ENCODE measurements at places on chromosomes 6 and 20.
A peak's percentile ranks its signal among the peaks of the same experiment; 100 is the strongest.

- DNase-seq: no peak
These were observed 657.9 kb upstream of the HS3ST5 start for GRCh38 chr6:115000736-115001135.

GRCh38 chr20:57220337-57221145, 45.9 kb downstream of the BMP7 start:
- DNase-seq: no peak

DNA sequence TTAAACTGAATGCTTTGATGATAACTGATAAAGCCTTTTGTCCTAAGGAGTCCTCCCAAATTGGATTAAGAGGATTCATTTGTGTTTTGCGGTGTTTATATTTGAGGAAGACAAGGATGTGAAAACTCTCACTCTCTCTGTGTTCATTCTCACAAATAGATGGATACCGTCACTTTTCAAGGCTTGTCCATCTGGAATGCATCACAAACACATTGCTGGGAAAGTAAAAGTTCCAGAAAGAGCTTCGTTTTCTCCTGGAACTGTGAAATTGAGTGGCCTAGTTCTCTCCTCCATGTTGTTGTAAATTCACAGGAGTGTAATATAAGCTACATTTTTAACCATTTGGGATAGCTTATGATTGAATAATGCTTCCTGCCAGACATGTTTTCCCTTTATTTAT, 581.6 kb upstream of the FLRT3 start:
- DNase-seq: no peak

GRCh38 chr6:86331919-86332318, 605.4 kb upstream of the HTR1E start:
- no peak for DNase-seq

- no peak for DNase-seq
These were observed 170.0 kb upstream of the LAMA2 start for GRCh38 chr6:128712898-128713297.

DNA sequence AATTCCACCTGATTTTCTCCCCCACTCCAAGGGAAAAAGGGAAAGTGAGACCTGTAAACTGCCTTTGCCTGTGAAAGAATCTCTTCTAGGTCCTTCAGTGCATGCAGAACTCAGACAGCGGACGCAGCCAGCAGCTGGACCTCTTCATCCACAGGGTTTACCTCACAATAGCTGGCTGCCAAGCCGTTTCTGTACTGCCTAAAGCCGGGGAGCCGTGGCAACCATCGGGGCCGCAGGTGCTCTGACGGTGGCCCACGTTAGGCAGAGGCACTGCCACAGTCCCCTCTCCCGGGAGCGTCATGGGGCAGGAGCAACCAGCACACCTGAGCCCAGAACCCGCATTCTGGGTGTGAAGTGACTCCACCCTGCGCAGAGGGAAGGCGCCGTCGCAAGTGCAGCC, 206.1 kb downstream of the TTLL2 start:
- no peak for DNase-seq

GRCh38 chr6:145689529-145689928, 45.8 kb downstream of the EPM2A start:
- DNase-seq: no peak

GRCh38 chr6:26415791-26416190, 13.7 kb downstream of the BTN3A1 start:
- DNase-seq: no peak

DNA sequence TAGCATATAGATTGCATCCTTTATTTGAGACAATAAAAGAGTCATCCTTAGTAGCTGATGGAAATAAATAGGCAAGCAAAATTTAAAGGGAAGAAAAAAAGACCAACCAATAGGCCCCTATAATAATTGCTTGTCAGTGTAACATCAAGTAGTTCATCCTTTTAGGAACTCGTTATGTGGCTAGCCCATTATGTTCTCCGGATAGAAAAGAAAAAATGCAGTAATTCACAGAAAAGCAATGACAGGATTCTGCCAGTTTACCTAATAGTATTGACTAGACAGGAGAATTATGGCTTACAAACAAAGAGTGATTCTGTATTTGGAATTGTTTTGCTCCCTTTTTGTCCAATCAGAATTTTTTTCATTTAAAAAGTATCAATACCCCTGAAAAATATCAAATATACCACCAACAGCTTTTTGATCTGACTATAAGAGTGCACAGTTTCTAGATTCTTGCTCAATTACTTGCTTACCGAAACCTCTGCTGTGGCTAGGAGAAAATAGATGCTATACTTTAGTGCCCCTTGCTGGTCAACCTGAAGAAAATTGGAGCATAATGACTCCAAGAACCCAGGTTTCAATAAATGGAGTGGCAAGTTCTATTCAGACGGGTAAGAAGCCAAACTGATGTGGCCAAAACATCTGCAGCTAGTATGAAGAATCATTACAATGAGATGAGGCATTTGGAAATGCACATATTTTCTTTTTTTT, 91.5 kb upstream of the SASH1 start:
- no peak for DNase-seq

DNA sequence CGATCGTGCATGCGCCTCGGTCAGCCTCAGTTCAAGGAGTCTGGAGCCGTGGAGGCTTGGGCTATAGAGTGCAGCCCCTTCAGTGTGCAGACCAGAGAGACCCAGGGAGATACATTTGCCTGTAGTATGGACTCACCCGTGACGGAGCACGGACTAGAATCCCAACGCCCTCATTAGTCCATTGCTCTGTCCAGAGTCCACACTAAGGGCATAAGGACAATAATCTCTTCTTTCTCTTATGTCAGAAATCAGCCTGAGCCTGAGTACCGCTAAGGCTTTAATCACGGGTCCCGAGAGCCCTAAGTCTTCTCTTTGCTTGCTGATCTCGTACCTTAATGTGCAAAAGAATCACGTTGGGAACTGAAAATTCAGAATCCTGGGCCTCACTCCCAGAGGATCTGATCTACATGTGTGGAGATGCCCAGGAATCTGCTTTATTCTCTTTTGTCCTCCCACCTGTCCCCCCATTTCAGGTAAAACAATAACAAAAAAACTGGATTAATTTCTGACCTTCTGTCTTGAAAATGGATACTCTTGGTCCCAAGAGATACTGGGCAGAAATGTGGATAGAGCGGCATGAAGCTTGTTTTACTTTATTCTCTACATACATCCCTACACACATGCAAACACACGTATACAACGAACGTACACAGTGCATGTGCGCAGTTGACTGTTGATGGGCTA, 671 bp downstream of the BPHL start:
- DNase-seq: no peak

- DNase-seq: peak; percentile 80
These were observed 189.0 kb downstream of the ANKRD60 start for GRCh38 chr20:58039274-58040092.

- no peak for DNase-seq
These were observed 53.3 kb downstream of the CNKSR3 start for GRCh38 chr6:154457046-154457713.

- no peak for DNase-seq
These were observed 32.1 kb downstream of the BEND3 start for GRCh38 chr6:107083047-107083768.

DNA sequence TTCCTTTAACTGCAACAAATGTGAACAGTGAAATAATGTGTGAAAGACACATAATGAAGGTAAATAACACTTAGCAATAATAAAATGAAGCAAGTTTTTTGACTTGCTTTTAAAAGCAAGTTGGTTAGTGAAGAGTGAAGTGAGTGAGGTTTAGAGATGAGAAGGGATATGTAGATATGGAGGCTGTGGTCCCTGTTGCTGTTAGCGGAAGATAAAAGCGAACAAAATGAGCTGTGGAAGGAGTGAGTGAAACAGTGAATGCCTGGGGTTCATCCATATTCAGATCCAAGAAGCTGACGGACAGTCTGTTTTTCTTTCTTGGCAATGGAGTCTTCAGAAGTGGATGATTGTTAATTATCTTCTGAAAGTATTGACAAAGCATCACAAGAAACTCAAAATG, 23.5 kb downstream of the ZBTB9 start:
- no peak for DNase-seq

DNA sequence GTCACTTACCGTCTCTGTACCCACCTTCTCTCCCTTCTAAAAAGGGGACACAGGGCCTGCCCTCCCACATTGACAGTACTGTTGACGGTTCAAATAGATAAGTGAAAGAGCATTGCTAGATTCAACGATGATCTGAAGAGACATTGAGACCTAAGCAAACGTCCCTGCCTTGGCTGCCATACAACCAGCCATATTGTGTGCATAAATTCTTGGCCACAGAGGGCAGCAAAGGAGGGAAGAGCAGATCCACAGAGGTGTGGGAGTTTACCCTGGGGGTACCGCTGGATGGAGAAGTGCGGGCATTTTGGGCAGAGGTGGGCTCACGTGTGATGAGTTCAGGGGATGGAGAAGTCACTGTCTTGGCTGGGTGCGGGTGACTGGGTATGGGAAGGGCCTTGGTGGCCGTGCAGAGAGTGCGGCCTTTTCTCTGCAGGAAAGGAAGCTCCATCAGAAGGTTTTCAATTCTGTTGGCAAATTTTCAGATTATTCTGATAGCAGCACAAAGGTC, 85.6 kb downstream of the POPDC3 start:
- no peak for DNase-seq

DNA sequence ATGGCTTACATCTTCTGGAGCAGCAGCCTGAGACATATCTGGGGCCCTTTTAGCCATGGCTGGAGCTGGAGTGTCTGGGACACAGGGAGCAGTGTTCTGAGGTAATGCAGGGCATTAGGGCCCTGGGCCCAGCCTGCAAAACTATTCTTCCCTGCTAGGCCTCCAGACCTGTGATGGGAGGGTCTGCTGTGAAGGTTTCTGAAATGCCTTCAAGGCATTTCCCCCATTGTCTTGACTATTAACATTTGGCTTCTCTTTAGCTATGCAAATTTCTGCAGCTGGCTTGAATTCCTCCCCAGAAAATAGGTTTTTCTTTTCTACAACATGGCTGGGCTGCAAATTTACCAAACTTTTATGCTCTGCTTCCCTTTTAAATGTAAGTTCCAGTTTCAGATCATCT, 61.5 kb downstream of the EDN1 start:
- no peak for DNase-seq

DNA sequence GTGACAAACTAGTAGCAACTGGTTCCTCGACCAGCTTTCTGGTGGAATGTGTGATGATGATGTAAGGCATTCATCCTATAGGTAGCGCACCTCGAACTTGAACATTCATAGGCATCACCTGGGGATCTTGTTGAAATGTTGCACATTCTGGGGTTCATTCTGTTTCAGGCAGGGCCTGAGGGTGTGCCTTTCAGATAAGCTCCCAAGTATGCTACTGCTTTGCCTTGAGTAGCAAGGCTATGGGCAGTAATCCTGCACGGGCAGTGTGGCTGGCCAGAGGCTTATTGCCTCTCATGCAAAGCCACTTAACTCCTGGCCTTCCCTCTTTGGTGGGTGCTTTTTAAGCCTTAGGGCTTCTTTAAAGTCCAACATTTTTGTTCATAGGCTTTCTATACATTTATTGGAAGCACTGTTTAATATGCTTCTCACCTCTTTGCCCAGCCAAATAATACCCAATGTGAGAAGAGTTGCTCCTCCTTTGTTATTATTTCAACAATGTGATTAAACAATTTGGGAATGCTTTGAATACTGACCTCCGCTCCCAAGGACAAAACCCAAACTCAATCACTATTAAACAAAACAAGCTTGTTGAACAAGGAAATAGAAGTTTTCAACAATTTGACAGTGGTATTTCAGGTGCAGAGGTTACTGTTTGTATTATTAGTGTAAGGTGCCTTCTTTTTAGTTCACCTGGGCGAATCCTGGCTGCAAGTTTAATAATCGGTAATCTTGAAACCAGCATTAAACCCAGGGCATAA, 57.5 kb downstream of the JARID2 start:
- no peak for DNase-seq

DNA sequence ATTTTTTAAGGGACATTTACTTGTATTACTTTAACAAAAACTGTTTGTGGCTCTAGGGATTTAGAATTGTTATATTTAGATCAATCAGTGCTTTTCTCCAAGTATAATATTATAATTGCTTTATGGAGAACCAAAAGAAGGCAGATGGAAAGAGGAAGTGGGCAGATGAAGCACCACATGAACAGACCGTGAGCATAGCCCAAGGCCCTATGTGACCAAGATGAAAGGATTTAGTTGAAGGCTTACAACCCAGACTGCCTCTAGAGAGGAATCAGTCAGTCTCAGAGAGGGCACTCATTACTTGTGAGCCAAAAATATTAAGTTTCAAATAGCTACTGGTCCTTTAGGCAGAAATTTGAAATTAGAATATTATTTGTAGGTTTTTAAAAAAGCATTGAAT, 102.3 kb upstream of the IMPG1 start:
- no peak for DNase-seq

- DNase-seq: peak; percentile 95
These were observed at the start of gene ZDHHC14 for GRCh38 chr6:157380779-157381561. Gene ZDHHC14 (plus strand): TSS chr6:157381190.
